ENCODE measurements at places on chromosomes 11 and 22.

DNA sequence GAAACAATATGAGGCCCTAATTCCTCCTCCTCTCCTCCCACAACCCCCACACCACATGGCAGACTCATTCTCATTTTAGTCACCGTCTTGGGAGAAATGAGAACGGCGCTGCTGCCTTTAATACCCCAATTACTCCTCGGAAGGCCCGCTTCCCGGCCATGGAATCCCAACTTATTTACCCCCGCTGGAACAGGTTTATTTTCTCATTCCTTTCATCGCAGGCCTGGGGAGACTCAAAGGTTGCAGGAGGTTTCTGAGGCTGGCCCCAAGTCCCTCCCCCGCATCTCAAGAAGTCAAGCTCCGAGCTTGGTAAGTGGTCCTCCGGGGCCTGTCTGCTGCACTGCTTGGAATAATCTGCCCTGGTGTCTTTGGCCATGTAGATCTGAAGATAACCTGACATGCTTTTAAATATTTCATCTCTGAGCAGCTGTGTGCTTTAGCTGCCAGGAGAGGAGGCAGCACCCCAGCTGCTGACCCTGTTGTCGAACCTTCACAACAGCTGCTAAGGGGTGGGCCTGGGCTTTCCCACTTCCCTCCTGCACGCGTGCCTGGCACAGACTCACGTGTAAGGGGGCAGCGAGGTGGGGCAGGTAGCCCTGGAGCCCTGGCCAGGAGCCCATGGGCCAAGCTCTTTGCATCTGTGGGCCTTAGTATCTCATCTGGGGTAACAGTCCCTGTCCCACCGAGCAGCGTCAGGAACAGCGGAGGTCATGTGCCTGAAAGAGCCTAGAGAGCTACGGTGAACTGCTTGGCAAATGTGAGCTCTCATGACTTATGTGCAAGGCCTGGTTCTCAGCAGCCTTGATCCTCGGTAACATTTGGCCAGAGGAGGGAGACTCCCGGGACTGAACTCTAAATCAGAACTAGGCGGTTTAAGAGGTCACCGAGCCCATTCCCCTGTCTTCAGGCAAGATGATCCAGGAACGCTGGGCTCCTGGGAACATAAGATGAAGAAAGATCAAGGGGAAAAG is 164.6 kb downstream of the ST3GAL4 start:
- DNase-seq, result no peak

DNA sequence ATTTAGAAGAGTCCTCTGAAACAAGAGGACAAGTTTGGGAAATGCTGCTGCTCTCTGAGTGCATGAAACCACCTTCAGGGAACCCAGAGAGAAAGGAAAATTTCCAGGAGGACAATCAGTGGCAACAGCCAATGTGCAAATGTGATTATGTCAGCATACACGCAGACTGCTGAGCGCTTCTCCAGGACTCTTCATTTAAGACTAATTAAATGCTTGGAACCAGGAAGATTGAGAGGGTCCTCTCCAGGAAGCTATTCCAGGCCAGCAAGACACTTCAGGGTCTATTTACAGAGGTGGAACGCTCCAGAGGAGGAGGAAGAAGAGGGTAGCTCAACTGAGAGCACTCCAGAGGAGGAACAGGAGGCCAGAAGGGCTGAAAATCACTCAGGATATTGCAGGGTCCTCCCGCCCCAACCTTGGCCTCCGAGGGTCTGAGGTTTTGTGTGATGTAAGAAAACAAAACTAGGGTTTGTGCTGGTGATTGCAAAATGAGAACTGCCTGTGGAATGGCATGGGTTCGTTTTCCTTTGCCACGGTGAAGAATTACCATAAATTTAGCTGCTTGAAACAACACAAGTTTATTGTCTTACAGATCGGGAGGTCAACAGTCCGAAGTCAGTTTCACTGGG is 14.1 kb upstream of the HTR3A start:
- DNase-seq, result no peak

- no peak for DNase-seq
Observed at GRCh38 chr11:67435727-67436458, 1.6 kb downstream of the PTPRCAP start.

GRCh38 chr11:13256216-13256615 is 21.4 kb upstream of the BMAL1 start:
- DNase-seq, result no peak

- DNase-seq, result no peak
Observed at GRCh38 chr11:5223146-5223545, 3.7 kb downstream of the HBB start.

DNA sequence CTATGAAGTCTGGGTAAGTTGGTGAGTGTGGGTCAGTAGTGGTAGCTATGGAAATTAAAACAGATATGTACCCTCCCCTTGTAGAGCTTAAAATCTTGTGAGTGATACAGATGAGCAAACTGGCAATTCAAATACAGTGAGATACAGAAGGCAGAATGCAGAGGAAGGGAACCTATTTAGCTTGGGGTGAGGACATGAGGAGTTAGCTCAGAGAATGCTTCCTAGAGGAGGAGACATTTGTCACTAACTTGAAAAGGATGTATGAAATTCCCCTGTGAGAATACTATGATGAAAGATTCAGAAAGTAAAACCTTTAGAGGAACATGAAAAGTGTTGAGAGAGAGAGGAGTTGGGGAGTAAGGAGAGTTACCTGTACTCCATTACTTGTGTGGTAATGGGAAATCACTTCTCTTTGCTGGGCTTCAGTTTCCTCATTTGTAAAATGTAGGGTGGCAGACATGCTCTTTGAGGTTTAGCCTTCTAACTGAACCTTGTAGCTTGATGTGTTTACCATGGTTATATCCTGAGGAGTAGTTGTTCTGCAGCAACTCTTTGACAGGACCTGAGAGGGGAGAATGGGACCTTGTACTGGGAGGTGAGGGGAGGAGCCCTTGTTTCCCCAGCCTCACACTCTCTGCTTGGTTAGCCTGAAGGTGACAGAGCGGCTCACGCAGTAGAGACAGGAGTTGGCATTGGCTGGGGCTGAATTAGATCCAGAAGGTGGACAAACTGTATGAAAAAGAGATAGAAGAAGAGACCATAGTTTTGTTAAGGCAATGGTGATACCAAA is 17.9 kb downstream of the SWAP70 start:
- DNase-seq, result no peak

DNA sequence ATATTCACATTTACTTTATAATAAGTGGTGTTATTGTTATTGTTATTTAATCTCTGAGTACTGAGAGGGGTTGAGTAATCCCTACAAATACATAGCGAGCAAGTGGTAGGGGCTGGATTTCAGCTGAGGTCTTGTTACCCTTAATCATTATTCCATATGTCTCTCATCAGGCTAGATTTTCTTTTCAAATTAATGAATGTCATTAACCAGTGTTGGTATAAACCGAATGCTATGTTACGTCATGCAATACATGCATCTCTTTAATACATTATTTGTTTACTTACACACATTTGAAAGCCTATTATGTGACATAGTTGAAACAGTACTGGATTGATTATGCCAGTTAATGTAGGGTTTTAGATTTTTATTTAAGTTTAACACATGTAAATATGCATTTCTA is 18.9 kb downstream of the PDGFD start:
- no peak for DNase-seq

DNA sequence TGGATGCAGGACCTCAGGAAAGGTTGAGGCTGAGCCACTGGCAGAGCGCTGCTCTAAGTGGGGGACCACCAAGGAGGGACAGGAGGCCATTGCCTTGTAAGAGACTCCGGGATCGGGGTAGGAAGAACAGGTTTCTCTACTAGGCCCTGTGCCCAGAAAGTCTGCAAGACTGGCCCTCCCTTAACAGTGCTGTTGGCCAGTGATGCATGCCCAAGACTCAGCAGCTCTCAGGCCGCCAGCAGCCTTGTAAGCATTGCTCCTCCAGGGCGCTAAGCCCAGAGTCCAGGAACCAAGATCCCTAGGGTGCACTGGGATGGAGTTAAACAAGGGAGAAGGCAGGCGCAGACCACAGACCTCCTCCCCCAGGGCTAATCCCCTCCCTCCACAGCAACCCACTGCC is 39.3 kb upstream of the PANX1 start:
- DNase-seq, result peak; percentile 41

DNA sequence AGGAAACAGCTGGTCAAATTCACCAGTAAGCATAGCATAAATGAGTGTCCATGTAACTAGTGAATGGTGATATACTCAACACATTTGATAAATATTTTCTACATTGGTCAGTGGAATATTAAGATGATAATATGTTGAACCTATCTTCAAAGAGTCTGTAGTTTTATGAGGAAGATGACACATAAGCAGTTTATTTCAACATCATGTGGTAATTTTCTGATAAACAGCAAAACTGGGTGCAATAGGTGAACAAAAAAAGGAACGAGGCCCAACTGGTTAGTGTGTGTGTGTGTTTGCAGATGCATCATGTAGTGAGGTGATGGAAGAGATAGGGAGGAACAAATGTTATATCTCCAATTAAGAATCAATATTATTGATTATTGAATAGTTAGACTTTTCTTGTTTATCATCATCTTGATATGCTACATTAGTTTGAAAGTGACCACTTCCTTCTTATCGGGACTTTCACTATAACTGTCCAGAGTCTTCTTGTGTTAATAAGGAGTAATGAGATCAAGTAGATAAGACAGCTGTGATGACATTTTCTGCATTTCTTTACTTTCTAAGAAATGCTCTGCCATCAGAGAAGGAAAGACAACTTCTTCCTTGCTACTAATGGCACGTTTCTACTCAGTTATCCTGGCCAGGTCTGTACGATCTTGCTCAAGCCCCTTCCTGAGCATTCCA is 270.7 kb downstream of the ETS1 start:
- DNase-seq, result no peak

DNA sequence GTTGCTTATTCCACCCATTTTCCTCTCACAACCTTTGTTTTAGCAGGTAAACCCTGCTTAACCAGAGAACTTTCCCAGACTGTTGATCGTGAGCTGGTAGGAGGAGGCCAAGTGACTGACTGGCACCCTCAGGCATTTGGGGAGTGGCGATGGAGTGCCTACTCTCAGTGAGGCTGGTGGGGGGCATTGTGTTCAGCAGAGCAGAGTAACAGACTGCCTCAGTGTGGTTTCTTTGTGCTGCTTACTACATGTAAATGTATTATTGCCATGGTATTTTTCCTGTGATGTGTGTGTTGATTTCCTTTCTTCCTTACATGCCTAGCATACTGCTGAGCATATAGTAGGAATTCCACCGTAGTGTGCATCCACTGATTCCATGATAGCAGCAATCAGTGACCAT is 2.6 kb downstream of the MARK2 start:
- DNase-seq, result no peak

DNA sequence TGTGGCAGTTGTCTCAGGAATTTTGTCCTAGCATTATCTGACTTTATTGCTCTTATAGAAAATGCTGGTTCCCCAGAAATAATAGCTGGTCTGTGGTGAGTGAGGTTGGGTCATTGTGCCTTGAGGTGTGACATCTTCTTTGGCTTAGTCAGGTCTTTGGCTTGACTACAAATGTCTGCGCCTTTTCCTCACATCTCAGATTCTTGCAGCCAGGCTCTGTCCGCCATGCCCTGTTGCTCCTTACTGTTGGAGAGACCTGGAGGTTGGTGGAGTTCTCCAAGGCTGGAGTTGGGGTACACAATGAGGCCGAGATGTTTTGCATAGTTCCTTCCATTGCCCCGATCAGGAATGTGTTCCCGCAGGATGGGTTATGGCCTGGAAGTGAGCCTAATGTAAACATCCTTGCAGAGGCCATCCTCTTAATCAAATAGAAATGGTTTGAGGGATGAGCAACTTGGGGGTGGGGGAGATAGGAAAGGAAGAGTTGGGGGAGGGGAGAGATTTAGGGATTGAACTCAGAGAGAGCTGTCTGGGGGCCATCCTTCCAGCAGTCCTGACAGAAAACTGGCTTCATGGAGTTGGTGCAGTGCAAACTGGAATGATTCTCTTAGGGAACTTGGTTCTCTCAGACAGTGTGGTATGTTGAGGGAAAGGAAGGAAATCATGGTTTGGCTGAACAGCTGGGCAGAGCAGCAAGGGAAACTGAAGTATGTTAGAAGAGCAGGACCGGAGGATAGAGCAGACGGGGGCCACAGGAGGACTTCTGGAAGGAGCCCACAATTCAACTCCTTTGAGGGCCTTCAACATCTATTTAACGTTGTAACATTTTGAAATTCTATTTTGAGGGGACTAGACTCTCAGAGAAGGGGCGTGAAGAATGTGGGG is 49.9 kb downstream of the ZBTB16 start:
- DNase-seq, result no peak

GRCh38 chr11:103705642-103706041 is 330.8 kb upstream of the DDI1 start:
- no peak for DNase-seq

GRCh38 chr11:14969901-14970323 is 2.2 kb downstream of the CALCA start:
- no peak for DNase-seq

DNA sequence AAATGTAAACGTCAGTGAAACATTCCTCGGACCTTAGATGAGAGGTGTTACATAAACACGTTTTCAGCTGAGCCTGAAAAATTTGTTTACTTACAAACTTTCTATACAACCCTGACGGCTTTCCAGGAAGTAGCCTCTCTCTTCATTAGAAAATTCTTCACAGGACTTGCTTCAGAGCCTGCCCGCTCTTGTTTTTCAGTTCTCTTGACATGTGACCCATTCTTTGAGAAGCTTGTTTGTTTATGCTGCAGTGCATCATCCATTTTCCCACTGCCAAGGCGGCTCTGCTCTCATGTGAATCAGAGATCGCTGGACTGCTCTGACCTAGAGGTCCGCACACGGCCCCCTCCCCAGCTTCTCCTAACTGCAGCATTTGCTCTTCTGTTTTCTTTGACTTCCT is 47.9 kb upstream of the ARHGAP42 start:
- peak; percentile 72 for DNase-seq

- DNase-seq, result no peak
Observed at GRCh38 chr11:8233691-8234424, 29.8 kb downstream of the LMO1 start.

GRCh38 chr11:34331329-34331728 is 26.5 kb downstream of the ABTB2 start:
- DNase-seq, result no peak

- no peak for DNase-seq
Observed at GRCh38 chr22:20135265-20135664, 3.7 kb downstream of the ZDHHC8 start.

- no peak for DNase-seq
Observed at GRCh38 chr11:116093065-116093464, 588.9 kb upstream of the CADM1 start.

GRCh38 chr22:44871782-44872181 is 119.4 kb downstream of the ARHGAP8 start:
- DNase-seq, result no peak

DNA sequence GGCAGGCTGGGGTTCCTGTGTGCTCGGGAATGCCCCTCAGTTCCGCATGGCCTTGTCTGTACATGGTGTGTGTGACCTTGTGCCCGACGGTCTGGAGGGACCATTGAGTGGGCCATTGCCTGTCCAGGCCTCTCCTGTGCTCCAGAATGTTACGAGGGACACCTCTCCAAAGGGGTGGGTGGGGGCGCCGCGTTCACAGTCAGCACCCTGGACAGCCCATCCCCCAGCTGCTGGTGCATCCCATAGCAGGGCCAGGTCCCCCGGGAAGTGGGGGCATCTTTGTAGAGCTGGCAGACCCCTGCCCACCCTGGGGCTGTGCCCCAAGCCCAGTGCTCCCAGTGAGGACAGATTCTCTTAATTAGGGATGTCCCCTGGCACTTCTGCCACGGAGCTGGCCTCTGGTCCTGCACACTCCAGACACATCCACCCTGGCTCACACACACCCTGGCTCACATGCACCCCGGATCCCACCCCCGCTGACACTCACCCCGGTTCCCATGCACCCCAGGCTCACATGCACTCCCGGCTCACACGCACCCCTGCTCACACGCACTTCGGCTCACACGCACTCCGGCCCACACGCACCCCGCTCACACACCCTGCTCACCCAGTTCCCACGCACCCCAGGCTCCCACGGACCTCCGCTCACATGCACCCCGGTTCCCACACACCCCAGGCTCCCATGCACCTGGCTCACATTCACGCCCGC is 15.6 kb downstream of the TSPAN4 start:
- no peak for DNase-seq

All from left lung (tissue), 14 donors.